ENCODE measurements at places on chromosomes 12 and 14.

GRCh38 chr12:65125975-65126374 is 4.9 kb upstream of the WIF1 start:
- no peak for DNase-seq

GRCh38 chr14:56491299-56492285 is 88.0 kb upstream of the TMEM260 start:
- DNase-seq: peak; percentile 58

DNA sequence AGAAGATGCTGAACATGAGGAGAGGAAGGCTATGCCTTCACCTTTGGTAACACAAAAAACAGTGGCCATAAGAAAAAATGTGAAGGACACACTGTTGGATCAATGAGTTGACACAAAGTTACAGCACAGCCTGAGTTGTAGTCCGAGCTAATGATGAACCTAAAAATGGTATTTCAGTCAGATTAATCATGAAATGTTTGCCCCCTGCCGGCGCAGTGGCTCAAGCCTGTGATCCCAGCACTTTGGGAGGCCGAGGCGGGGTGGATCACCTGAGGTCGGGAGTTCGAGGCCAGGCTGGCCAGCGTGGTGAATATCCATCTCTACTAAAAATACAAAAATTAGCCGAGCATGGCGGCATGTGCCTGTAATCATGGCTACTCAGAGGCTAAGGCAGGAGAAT is 1.3 kb upstream of the CAPRIN2 start:
- no peak for DNase-seq

DNA sequence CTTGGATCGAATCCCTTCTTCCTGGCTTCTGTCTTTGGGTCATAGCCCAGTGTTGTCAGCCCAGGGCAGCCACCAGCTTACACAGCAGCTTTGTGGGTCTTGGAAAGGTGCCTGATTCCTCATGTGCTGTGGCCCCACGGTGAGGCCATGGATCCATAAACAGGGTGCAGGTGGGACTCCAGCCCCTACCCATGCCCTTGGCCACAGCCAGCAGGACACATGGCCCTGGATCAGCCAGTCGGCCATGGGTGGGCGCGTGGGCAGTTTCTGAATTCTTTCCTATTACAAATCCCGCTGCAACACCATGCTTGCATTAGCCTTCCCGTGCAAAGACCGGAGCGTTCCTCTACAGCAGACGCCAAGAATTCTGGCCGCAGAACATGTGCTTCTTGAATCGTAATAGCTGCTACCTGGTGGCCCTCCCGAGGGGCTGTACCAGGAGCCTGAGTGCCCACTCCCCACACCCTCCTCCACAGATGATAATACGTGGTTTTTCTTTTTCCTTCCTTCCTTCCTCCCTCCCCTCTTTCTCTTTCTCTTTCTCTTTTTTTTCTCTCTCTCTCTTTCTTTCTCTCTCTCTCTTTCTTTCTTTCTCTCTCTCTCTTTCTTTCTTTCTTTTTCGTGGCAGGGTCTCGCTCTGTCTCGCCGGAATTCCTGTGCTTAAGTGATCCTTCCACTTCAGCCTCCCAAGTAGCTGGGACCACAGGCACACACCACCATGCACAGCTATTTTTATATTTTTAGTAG is 2.9 kb upstream of the MMP17 start:
- DNase-seq: peak; percentile 29

DNA sequence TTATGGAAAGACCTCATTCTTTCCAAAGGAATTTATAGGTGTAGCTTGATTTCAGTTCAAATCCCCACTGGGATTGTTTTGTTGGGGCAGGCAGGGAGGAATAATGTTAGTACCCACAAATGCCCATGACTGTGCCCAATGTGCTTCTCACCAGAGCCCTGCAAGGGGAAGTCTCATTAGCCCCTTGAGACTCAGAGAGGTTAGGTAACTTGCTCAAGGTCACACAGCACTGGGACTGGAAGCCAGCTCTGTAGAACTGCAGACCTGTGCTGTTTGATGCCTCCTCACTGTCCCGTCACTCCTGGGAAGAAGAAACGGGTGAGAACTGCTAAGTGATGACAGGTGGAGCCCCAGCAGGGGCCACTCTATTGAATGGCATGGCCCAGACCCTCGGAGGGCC is 8.9 kb downstream of the ANKRD9 start:
- no peak for DNase-seq

Measured in cardiac fibroblast (primary cell).